ENCODE measurements at places on chromosomes 3 and 15.

DNA sequence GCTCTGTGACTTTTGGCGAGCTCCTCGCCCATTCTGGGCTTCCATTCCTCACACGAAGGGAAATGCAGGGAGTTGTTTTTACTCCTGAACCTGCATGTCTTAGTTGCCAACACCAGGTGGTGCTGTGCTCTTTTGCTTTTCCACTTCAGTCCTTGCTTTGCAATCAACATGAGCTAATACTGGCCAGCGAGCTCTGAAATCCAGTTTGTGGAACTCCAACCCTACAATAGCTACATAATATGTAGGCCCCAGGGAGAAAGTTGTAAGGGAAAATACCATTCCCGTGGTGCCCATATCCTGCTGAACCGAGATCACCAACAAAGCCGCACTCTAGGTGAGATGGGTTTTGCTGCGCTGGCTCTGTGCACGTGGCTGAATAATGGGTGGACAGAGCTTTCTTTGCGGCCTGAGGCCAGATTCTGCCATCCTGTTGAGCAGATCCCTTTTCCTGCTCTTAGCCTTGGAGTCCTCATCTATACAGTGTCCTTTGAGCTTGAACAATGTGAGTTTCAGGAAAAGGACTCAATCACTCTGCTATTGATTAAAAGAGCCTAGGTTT is 25.0 kb downstream of the LSM3 start:
- no peak for DNase-seq

DNA sequence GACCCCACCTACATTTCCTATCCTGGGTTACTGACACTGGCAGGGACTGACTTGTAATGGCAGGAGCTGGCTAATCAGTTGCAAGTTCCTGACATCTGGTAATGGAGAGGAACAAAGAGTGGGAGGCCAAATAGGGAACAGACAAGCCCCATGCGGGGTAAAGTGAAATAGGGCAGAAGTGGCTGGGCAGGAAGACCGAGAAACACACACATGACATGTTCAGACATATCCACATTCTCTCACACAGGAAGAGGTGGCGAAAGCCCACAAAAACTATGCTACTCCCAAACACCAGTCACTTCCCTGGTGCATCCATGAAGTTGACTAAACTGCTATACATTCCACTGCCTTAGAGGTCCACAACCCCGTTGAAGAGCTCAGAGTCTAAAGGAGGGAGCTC is 394.1 kb upstream of the TBL1XR1 start:
- DNase-seq = peak; percentile 24

DNA sequence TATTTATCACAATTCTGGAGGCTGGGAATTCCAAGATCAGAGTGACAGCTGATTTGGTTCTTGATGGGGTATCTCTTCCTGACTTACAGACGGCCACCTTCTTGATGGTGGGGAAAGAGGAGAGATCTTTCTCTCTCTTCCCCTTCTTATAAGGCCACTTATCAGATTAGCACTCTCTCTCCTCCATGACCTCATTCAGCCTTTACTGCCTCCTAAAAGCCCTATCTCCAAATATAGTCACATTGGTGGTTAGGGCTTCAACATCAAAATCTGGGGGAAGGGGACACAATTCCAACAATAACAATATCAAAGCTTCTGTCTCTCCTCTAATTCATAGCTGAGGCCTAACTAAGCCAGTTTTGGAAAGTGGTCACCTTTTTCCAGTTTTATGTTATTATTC is 91.7 kb upstream of the MBNL1 start:
- DNase-seq = no peak

- DNase-seq = no peak
These were observed 73.1 kb upstream of the PRTG start for GRCh38 chr15:55816017-55816416.

DNA sequence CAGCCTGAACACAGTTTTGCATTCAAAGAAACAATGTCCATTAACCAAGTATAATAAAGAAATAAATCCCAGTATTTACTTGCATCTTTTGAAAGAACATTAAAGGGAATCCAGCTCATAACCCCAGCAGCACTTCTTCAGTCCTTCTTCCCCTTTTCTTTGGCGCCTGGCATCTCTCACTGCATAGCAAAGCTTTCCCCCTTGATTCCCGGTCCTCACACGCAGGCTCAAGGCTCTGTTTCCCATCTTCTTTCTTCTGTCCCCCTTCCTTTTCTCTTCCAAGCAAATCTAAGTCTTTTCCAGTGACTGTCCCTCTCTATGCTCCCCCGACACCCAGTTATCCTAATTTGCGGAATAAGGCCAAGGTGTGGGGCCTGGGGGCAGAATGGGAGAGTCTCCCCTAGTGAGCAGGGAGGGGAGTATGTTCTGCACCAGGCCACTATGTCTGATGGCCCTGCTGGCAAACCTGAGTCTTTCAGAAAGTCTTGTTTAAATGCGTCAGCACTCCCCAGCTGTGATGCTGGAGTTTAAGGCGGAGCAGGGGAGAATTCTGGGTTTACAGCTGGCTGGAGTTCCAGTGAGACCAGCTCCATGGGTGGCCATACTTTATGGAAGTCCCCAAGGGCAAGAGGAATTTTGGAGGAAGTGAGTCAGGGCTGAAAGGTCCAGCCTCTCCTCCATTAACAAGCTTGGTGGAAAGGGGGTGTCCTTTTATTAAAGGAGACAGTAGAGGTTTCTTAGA is 42.1 kb downstream of the GOLGA6A start:
- DNase-seq = no peak

DNA sequence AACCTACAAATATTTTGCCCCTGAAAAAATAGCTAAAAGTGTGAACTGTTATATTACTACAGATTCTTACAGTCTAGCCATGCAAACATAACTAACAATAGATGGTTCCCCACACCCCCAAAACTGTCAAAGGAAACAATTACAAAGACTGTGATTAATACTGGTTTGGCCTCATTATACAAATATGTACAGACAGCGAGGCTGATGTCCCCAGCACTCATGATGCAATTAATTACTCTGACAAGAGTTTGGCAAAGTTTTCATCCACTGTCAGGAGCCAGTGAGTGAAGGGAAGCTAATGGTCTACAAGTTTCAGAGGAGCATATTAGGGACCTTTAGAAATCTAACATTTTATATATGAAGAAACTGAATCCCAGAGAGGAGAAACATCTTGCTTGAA is 61.0 kb downstream of the HMG20A start:
- DNase-seq = no peak

DNA sequence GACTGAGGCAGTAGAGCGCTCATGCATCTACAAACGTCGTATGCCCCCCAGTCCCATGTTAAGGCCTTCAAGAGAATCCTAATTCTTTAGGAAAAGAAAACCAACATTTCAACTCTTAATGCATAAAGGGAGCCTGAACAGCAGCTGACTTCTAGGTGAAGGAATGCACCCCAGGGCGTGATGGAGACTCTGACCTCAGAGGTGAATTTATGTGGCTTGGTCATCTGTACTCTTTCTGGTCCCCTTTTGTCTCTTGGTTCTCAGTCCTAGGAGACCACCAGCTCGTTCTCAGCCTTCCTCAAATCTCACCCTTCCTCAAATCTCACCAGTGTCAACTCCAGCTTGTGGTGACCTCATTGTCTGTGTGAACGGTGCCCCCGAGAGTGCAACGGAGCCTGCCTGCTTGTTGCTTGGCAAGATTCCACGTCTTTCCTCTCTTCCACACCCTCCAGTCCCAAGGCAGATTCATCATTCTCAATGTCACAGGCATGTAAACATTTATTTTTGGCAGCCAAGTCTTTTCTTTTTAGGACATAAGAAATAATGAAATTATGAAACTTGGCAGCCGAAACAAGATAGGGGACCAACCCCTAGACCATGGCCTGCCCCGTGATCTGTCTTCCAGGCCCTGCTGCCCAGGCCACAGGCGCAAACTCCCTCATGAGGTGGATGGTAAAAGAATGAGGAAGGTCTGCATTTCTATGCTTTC is 166.2 kb downstream of the ADAMTS17 start:
- DNase-seq = no peak

GRCh38 chr3:127997016-127997415 is 55.2 kb upstream of the SEC61A1 start:
- no peak for DNase-seq

DNA sequence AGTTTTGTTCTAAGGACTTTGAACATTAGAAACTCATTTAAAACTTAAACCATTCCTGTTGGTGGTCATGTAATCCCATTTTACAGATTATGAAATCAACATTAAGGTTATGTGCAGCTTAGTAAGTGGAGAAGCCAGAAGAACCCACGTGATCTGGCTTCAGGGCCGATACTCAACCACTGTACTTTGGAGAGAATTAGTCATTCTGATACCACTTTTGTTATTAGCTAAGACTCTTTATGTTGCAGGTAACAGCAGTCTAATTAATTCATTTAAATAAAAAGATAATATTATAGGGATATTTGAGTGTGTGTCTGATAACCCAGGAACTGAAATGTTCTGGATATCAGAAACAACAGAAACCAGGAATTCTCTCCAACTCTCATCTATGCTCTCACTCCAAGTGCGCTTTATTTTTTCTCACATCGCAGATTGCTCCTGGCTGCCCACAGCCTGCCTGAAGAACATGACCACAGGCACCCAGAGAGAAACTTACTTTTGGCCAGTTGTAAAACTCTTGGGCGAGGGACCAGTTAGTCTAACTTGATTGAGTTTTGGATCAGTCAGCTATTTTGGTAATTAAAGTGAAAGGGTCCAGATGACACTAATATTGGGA is 25.2 kb downstream of the UBE2E1 start:
- DNase-seq = peak; percentile 54

- no peak for DNase-seq
These were observed 61.4 kb downstream of the ADAMTS7 start for GRCh38 chr15:78749831-78750230.

DNA sequence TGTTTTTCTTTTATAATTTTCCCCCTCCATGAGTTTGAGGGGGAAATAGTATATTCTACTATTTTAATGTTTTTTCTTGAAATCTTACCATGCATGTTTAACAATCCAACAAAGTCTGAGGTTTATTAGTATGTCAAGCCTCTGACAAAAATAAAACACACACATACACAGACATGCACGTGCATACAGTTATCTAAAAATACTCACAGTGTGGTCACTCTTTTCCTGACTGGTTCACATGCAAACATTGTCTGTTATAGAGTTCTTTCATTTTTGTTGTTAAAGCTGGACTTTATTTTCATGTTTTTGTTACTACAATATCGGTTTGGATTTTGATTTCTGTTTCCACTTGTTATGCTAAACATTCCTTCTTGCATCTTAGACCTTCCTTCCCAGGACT is 236.6 kb downstream of the MFSD1 start:
- no peak for DNase-seq

GRCh38 chr3:38346587-38347410 is at the start of gene XYLB:
XYLB (plus strand) TSS chr3:38346785; CDS start chr3:38346869, 84 bp downstream.
- peak; percentile 91 for DNase-seq

Measured in GM06990 (cell line).